ENCODE measurements at places on chromosomes 11 and 22.
A peak's percentile ranks its signal among the peaks of the same experiment; 100 is the strongest.

- no peak for DNase-seq
Measured at GRCh38 chr11:3641191-3641590, 601 bp downstream of the ART5 start.

DNA sequence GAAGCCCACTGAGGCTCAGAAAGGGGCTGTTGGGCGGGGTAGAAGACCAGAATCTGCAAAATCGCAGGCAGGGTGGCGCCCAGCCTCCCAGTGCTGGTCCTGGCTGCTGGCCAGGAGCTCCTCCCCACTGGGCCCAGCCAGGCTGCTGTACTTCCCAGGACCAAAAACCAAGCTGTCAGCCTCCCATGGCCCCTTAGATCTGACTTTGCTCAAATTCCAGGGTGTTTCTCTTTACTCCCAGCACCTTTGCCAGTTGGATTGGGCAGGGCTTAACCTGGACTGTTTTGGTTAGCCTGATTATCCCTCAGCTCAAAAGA is 44.2 kb upstream of the WEE1 start:
- no peak for DNase-seq

GRCh38 chr11:27718346-27718862 is 18.1 kb upstream of the BDNF start:
- DNase-seq = peak; percentile 61

- no peak for DNase-seq
Measured at GRCh38 chr22:29914991-29915533, 32.1 kb downstream of the MTMR3 start.

DNA sequence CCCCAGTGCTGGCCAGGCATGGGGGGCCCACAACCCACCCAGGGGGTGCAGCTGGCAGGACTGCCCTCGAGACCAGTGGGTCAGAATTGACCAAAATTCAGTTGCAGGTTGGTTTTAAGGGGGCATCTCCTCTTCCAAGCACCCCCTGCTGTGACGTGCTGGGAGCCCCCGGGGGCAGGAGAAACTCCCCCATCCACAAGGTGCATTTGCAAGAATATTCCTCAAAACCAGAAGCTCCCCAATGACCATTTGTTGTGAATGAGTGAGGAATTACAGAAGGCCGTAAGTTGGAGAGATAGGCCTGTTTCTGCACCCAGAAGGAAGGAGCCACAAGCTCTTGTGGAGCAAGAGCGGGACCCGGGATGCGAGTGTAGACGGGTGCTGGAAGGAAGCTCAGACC is 414.5 kb downstream of the BRD1 start:
- no peak for DNase-seq

GRCh38 chr11:60816590-60817157 is 25.2 kb upstream of the CCDC86 start:
- DNase-seq = no peak

DNA sequence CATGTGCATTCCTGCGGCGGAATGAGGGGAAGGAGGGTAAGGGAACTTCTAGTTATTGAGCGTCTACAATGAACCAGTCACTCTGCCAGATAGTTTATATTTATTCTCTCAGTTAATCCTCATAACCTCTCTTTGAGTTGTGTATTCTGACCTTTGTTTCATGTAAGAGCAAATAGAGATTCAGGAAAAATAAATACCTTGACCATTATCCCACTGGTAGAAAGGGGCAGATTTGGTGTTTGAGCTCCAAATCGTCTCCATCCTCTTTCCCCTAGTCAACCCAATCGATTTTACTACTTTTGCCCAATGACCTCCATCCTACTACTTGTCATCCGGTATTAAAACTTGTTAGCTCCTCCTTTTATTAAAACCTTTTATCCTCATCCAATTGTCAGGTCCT is 157.1 kb upstream of the SESN3 start:
- no peak for DNase-seq

DNA sequence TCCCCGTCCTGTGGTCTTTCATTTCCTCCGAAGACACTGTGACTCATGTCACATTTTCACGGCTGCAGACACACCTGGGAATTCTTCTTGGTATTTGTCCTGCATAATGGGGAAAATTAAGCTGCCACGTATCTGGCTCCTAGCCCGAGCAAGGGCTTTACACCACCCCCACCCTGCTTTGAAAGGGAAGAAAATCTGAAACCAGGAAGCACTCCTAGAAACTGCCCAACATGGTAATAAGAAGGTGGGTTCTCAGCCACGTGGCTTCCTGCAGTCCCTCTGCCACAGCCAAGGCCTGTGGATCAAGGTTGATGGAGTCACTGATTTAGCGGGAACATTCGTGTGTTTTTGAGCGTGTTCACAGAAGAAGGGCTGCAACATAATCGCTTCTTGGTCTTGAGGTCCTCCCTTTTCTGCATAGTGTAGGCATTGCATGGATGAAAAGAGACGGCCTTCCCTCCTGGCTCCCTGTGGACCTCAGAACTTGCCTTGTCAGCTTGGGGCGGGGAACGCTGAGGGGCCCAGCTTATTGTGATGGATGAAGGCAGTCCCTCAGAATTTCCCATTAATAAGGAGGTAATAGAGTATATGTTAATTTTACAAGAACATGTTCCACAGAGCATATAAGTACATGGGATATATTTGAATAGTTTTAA is 292.0 kb downstream of the NTM start:
- DNase-seq = no peak

- no peak for DNase-seq
Measured at GRCh38 chr11:86196913-86197312, 47.6 kb upstream of the EED start.

DNA sequence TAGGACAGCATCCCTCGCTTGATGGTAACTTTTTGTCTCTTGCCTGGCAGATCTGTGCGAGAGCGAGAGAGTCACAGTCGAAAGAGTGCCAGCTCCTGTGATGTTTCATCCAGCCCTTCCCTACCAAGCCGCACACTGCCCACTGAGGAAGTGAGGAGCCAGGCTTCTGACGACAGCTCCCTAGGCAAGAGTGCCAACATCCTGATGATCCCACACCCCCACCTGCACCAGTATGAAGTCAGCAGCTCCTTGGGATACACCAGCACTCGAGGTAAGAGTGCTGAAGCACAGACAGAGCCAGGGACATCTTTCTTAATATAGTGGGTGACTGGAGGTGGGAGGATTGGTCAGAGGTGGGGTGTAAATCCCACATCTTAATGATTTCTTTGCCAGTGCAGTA is 61.1 kb downstream of the DEPDC5 start:
- DNase-seq = no peak

- no peak for DNase-seq
Measured at GRCh38 chr11:96200243-96200642, 142.8 kb downstream of the MAML2 start.

DNA sequence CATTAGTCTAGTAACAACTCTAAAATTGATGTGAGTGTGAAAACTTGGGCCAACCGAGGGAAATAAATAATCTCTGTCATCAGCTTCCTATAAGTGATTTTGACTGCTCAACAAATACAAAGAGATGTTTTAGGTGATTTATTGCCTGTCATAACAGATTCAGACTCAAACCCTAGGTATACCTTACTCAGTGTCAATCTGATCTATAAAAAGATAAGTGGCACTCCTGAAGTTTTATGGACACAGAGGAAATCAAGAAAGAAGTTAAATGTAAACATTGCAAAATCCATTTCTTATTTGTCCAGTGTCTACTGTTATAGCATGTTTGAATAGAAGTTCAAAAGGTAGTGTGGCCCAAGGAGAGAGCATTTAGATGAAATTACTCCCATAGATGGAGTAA is 30.4 kb upstream of the TYR start:
- no peak for DNase-seq

- no peak for DNase-seq
Measured at GRCh38 chr22:30040499-30041260, 39.6 kb upstream of the HORMAD2 start.

DNA sequence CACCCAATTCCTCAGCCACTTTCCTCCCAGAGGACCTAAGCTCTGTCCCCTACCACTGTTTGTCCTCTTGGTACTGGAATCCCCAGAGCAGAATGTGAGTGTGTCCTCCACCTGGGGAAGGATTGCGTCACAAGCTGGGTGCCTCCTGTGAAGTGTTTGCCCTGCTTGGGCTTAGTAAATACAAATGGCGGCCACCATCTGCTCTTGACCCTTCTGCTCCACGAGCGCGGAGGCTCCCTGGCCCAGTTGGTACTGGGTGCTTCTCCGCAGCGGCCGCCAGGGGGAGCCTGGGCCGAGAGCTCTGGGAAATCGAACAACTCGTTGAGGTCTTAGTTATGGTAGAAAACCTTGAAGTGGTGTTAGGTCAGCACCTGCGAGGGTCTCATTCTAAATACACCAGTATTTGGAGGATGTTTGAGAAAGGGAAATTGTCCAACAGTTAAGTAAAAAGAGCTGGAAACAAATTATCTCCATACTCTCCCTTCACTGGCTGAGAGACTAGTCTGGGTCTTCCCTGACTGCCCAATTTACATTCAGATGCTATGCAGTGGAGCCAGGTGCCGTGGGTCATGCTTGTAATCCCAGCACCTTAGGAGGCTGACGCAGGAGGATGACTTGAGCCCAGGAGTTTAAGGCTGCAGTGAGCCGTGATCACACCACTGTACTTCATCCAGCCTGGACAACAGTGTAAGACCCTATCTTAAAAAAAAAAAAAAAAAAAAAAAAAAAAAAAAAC is 74.6 kb upstream of the TEAD1 start:
- peak; percentile 35 for DNase-seq

- no peak for DNase-seq
Measured at GRCh38 chr11:90252053-90252452, 29.2 kb upstream of the CHORDC1 start.

DNA sequence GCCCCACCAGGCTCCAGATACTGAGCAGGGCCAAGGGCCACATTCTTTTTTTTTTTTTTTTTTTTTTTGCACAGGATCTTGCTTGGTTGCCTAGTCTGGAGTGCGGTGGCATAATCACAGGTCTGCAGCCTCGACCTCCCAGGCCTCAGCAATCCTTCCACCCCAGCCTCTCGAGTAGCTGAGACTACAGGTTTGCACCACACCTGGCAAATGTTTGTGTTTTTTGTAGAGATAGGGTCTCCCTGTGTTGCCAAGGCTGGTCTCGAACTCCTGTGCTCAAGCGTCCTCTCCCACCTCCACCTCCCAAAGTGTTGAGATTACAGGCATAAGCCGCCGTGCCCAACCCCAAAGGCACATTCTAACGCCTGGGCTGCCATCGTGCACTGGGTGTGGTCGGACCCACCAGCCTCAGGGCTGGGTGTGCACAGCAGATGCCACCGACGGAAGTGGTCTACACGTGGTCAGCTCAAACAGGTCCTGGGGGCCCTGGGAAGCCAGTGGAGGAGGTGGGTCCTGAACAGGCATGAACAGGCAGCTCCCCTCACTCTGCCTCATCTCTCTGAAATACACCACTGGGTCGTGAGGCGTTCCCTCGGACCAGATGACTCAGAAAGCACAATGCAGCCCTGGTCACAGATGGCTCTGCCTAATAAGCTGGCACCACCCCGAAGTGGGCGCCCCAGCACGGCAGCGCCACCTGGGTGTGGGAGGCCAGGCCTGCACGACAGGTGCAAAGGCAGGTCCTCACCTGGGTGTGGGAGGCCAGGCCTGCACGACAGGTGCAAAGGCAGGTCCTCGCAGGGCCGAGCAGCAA is 5.1 kb upstream of the B4GALNT4 start:
- DNase-seq = peak; percentile 89

- no peak for DNase-seq
Measured at GRCh38 chr11:65404210-65404609, 17.8 kb downstream of the FRMD8 start.

GRCh38 chr11:78351193-78351592 is 66.4 kb downstream of the GAB2 start:
- no peak for DNase-seq

DNA sequence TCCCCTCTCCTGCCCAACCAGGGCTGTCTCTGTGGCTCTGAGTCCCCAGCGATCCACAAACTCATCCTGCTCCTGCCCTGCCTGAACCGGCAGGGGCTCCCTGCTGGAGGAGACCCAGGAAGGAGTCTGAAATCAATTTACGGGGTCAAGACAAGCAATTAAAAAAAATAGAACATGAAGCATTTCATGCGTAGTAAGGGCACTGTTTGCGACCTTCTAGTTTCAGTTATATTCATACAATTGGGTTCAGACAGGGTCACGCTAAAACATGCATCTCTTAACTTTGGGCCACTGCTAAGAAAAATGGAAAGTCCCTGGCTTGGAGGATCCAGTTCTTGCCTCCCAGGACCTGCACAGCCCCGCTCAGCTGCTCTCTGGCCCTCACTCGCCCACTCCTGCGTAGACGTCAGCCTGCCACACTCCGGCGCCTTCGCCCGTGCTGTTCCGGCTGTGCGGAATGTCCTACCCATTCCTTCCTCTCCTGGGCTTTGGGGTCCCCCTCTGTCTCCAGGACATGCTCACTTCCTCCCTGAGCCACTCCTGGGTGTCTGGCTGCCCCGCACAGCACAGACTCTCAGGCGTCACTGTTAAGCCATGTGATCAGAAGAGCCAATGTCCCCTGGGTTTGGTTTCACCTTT is 12.8 kb downstream of the NFAM1 start:
- no peak for DNase-seq

GRCh38 chr22:19663821-19664355 is 50.4 kb upstream of the SEPTIN5 start:
- no peak for DNase-seq

GRCh38 chr11:43952401-43953342 is 10.2 kb downstream of the C11orf96 start:
- DNase-seq = no peak

DNA sequence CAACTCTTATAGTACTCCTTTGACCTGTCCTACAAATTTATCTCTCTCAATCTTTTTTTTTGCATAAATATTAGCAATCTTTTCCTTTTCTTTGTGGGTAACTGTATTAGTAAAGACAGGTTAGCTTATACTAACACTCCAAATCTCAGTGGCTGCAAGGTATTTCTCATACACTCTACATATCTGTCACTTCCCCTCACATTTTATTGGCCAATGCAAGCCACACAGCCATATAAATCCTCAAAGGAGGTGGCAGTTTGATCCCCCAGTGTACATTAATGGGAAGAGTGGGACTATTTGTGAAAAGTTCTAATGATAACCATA is 42.6 kb upstream of the EED start:
- DNase-seq = no peak

GRCh38 chr11:57597916-57598830 is 688 bp downstream of the SERPING1 start:
- no peak for DNase-seq

Measured in epithelial cell of esophagus (primary cell).